ENCODE measurements at places on chromosomes 3 and 15. TPM values are rescaled to one million over a fixed set of nuclear protein-coding genes. Genes with fewer than 3 reads are reported as not detected.

NEK10 gene
- 0.07 TPM for polyA plus RNA-seq

DNA sequence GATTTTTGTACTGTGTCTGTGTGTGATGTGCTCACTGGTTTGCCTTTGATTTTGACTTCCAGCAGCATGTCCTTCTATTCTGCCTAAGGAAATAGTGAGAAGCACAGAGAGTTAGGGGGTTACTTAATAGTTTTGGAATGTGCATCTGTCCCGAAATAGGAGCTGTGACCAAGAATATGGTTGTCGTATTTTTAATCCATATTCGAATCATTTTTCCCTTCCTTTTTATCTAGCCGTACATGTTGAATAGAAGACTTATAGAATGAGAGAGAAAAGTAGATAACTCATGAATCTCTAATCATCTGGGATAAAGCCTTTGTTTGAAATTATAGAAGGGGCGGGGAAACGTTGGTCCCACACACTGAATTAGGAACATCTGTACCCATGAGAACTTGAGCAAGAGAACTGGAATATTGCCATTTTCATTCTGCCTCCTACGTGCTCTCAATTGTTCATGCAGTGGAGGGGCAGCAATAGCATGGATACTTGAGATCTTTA, 23.6 kb downstream of the CRTC3 start:
- no peak for DNase-seq

DNA sequence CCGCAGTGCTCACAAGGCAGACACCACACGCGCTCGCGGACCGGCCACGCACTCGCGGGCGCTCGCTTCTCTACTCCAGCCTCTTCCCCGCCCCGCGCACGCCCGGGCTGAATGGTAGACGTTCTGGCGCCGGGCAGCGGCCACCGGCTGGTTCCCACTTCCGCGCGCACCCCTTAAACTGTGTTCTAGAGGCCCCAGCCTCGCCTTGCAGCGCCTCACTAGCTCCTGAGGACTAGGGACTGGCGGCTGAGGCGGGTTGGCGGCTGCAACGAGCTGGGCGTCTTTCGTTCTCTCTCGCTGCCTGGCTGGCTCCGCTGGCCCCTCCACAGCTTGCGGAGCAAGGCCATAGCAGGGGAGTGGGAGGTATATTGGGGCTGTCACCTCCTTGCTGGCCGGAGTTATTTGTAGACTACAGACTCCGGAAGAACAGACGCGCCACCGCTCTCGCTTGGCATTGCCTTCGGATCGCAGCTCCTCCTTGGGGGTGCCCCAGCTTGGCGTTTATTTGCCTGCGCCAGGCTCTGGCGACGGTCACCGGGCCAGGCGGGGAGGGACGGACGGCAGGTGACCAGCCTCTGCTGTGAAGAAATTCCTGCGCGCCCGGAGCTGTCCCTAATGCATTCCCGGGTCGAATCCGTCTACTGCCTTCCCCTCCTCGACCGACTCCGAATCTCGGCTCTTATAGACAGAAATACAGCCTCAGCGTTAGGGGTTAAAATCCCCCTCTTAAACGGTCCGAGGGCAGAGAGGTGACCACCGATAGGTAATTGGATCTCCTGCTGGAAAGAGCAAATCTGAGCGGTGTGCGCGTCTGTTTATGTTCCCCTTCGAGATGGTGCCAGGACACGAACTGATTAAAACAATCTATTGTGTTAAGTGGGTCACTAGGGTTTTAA, 1.3 kb downstream of the GREM1 start:
- DNase-seq: no peak

GRCh38 chr15:29208836-29209235, 60.8 kb downstream of the NSMCE3 start:
- DNase-seq: no peak

DNA sequence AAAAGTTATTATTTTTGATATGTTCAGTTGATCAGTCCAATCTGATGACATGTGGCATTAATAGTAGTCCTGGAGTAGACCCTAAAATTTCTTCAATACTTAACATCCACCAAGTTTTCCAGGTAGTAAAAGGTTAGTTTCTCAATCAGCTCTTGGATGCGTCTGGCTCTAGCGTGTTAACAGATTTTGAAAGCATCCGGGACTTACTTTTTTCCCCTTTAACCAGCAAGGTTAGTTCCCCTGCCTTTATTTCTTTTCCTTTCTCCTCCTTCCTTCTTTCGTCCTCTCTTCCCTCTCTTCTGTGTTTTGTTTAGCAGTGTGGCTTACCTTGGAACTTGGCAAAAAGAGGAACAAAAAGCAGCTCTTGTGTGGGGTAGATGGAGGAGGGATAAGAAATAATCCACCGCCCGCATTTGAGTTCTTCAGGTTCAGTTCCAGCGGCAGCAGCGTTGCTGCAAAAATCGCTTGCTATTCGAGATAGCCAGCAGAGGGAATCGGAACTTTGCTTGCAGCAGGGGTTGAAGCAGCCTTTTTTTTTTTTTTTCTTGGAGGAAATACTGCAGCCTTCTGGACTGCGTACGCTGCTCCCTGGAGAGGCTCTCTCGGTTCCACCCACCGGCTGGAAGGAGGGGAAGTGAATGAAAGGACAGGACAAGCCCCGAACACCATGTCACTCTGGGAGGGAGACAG, at the start of gene RBMS3:
RBMS3 (plus strand) TSS at position 668 of the 690 bp plus-strand sequence.
- DNase-seq: no peak

DNA sequence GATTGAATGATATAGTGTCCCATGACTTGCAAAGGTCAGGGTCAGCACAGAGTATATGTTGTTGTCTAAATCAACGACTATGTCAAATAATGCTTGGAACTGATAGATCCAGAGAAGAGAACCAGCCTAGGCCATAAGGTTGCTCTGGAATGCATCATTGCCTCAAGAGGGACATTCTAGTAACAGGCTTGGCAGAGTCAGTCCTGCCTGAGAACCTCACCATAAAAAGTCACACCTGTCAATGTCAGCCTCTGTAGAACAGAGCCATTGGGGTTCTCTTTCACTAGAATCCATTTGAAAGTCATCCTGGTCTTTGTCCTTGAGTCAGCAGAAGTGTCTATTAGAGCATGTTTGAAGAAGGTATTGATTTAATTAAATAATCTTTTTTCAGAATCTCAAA, 31.4 kb upstream of the UBE3A start:
- DNase-seq: no peak

ABHD17C gene
- polyA plus RNA-seq: 3.1 TPM

CCDC54 gene
- 0.14 TPM for polyA plus RNA-seq

RETNLB gene
- not detected for polyA plus RNA-seq

MST1 gene
- polyA plus RNA-seq: 0.31 TPM

GRCh38 chr15:49887659-49888322, 231.2 kb downstream of the ATP8B4 start:
- no peak for DNase-seq

CMTM8 gene
- polyA plus RNA-seq: 3.3 TPM

SERINC4 gene
- 2.2 TPM for polyA plus RNA-seq

AQP9 gene
- not detected for polyA plus RNA-seq

DNA sequence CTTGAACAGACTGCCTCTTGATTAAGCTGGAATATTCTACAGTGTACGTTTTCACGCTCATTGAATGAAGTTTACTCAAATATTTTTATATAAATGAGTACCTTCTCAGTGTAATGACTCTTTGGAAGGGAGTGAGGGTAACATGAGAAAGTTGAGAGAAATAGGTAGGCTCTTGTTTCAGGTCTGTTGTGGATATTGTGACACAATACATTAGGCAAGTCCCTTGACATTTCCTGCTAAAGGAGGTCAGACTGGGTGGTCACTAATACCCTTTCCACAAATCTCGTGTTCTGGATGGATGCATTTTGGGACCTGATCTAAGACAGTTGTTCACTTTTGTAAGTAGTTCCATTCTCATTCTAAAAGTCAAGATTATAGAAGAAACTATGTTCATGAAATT, 324.8 kb upstream of the AZI2 start:
- no peak for DNase-seq

C3orf49 gene
- not detected for polyA plus RNA-seq

- DNase-seq: no peak
Observed at GRCh38 chr3:71579326-71579934, 4.1 kb downstream of the FOXP1 start.

- no peak for DNase-seq
Observed at GRCh38 chr15:70525551-70525950, 237.8 kb downstream of the UACA start.

GRCh38 chr3:32862247-32862935, 44.6 kb downstream of the TRIM71 start:
- DNase-seq: no peak

DNA sequence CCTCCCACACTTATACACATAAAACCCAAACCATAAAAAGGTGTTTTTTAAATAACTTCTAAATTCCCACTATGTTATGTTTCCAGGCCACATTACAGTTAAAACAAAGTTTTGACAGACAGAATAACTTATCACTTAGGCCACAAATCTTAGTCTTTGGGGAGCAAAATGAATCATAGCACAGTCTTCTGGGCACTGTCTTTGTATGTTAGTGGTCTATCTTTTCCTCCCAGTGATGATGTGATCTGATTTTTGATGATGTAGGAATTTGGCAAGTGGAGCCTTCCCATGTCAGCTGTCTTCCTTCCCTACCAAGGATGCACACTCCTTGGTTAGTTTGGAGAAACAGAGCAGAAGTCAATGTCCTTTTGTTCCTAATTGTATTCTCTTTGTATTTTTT, 67.3 kb downstream of the THSD4 start:
- DNase-seq: no peak

DNA sequence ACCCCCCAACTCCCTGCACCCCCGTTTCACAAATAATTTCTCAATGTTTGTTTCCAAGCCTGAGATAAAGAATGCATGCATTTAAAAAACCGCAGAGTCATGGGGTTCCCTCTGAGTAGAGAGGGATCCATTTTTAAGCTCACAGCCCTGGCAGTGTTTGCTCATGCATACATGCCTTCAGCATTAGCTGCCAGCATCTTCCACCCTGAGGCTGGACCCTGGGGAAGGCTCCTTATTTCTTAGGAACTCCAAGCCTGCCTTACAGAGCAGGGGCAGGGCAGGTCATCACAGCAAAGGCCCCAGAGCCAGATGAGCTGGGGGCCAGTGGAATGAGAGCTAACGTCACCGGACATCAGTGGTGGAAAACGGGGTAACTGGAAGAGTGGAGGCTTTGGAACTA, 31.3 kb downstream of the TLE3 start:
- DNase-seq: no peak

ROBO2 gene
- not detected for polyA plus RNA-seq

GRCh38 chr3:173553635-173554280, 156.2 kb downstream of the NLGN1 start:
- DNase-seq: no peak

DNA sequence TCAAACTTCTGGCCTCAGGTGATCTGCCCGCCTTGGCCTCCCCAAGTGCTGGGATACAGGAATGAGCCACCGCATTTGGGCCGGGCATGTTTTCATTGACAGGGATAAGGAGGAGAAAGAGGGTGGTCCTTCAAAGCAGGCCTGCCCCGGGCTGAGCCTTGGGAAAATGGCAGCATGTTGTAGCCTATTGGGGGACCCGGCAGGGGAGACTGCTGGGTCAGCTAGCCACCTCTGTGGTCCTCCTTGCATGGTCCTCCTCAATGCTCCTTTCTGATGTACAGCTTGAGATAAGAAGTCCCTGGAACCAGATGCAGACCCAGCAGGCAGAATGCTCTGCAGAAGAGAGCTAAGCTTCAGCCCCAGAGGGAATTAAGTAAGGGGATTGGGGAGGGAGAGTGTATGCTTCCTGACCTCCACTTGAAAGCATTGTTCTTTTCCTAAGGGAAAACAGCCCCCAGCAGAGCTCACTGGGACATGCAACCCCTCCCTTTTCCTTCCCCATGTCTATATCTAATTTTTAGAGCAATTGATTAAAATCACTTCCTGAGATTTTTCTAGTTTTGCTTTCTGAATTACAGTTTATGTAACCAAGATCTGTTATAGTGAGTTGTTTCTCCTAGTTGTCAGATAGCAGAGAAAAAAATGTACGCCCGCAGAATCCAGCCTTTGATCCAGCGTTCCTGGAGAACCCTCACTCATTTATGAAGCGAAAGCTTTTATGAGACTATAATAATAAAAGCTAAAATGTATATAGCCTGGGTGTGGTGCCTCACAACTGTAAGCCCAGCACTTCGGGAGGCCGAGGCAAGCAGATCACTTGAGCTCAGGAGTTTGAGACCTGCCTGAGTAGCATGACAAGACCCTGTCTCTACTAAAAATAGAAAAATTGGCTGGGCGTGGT, 48.7 kb upstream of the VILL start:
- no peak for DNase-seq

- DNase-seq: no peak
Observed at GRCh38 chr3:156535162-156535627, 19.7 kb downstream of the SSR3 start.

GRCh38 chr15:70200511-70201424, 103.1 kb upstream of the TLE3 start:
- no peak for DNase-seq

- DNase-seq: no peak
Observed at GRCh38 chr3:169071003-169071402, 592.5 kb downstream of the MECOM start.

SCAANT1 gene
- not detected for polyA plus RNA-seq

BMF gene
- polyA plus RNA-seq: 2.3 TPM

DNA sequence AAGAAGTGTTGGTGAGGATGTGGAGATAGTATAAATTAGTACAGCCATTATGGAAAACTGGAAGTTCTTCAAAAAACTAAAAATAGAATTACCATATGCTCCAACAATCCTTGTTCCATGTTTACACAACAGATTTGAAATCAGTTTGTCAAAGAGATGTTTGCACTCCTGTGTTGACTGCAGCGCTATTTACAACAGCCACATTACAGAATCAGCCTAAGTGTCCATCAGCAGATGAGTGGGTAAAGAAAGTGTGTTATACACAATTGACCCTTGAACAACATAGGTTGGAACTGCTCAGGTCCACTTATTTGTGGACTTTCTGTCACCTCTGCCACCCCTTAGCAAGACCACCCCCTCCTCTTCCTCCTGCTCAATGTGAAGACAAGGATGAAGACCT, 34.7 kb downstream of the LMLN start:
- no peak for DNase-seq

GRCh38 chr15:64864068-64864467, 22.4 kb downstream of the PLEKHO2 start:
- no peak for DNase-seq

GRCh38 chr3:101988596-101988995, 139.3 kb downstream of the NFKBIZ start:
- no peak for DNase-seq

- DNase-seq: no peak
Observed at GRCh38 chr3:97712919-97713318, 51.6 kb upstream of the ARL6 start.
